ENCODE measurements at places on chromosomes 1 and 21.
A peak's percentile ranks its signal among the peaks of the same experiment; 100 is the strongest.

DNA sequence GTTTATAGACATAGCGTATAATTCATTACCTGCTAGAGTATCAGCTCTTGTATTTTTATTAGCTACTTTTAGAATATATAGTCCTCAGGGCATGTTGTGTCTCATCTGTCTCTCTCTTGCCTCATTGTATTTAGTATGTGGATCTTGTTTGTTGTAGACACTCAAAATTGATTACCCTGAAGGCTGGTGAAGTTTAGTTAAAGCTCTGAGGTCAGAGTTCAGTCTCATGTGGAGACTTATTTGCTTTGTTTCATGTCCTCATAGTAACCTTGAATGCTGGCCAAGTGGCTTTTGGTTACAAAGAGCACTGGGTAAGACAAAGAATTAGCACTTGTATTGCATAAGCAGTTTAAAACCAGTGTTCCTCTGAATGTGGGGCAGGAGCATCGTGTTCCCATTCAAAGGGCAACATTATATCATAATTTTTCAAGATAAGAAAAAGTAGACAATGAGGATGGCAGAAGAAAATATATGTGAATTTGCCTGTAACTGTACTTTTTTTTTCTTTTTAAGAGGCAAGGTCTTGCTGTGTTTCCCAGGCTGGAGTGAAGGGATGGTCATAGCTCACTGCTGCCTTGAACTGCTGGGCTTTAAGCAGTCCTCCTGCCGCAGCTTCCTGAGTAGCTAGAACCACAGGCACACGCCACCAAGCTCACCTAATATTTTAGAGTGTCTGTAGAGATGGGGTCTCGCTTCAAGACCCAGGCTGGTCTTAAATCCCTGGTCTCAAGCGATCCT, 17.4 kb downstream of the CNST start:
- no peak for DNase-seq

DNA sequence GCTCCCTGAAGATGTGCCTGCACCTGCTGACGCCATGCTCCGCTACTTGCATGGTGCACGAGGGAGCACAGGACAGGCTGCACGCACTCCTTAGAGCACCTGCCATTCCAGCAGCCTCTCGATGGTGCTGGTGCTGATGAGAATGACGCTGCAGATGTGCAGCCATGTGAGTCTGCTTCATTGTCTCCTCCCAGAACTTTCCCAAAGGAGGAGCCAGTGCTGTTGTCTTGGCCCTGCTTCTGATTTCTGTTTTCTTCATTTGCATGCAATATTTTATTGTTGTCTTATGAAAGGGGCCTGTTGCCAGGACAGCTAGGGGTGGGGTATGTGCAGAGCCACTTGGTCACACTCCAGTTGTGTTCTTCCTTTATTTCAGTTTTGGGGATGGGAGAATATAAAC, 70.1 kb downstream of the PCBP3 start:
- DNase-seq, result no peak

DNA sequence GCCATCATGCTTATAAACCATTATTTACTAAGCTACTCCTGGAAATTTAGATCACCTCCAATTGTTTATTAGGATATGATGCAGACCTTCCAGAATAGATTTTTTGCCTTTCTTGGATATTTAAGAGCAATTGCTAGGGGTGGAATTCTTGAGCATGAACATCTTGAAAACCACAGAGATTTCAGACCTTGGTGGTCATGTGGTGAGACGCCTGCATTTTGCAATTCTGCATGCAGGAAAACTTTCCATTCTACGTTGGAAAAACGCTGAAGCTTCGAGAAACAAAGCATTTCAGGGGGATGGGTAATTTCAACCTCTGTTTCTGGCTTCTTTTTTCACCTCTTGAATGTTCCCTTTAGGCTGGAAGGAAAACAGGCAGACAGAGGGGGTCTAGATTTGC, 596.3 kb downstream of the KIF26B start:
- DNase-seq, result no peak

DNA sequence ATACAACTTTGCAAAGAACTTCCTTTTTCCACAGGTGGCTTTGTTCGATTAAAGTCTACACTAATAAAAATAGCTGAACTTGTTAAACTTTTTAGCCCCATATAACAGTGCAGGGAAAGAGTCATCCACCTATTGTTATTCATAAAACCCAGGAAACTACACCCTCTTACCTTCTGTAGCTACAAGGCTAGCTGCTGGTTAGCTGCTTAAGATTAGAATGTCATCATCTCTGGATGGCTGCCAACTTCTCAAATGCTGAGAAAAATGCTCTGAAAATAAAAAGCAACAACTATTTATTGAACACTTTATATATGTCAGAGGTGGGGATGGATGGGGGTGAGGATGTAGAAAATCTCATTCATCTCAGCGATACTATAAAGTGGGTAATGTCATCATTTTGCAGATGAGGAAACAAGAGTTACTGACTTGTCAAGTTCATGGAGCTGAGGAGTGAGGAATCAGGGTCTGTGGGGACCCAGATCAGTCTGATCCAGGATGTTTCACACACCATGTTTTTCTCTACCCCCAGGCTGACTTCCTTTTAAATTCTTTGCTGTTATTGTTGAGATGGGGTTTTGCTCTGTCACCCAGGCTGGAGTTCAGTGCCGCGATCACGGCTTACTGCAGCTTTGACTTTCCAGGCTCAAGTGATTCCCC, 17.1 kb downstream of the ATP5PF start:
- no peak for DNase-seq

- peak; percentile 52 for DNase-seq
Measured at GRCh38 chr1:50978144-50978851, 8.3 kb downstream of the CDKN2C start.

DNA sequence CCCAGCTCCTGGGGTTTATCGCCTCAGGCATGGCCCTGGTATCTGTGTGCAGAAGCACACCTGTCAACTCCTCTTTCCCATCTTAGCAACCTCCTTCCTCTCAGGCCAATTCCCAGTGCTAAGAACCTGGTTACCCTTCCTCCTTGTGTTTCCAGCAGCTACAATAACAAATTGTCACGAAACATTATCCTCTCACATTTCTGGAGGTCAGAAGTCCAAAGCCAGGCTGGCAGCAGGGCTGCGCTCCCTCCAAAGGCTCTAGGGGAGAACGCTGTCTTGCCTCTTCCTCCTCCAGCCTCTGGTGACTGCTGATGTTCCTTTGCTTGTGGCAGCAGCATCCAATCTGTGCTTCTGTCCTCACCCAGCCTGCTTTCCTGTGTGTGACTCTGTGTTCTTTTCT, 10.7 kb upstream of the MRPS14 start:
- no peak for DNase-seq

DNA sequence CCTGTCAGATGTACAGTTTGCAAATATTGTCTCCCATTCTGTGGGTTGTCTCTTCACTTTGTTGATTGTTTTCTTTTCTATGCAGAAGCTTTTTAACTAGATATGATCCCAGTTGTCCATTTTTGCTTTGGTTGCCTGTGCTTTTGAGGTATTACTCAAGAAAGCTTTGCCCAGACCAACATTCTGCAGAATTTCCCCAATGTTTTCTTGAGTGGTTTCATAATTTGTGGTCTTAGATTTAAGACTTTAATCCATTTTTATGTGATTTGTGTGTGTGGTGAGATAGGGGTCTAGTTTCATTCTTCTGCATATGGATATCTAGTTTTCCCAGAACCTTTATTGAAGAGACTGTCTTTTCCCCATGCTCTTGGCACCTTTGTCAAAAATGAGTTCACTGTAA, 116.9 kb downstream of the DUSP10 start:
- no peak for DNase-seq
